Activated naive CD4-positive, alpha-beta T cell (primary cell): ENCODE measurements at places on chromosomes 5 and 9.

DNA sequence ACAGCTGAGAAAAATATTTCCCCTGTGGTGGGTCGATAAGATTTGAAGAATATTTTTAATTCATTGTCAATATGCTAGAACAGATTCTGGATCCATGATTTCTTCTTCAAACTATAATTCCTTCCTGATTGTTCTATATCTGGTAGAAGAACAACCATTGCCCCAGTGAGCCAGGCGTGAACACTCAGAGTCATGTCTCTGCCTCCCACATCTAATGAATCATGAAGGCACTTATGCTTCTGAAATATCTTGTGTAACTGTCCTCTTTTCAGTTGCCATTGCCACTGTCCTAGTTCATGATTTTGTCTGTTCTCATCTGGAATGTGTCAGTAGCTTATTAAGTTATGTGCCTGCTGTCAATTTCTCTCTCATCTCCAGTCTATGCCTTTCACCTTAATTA lies 40.0 kb downstream of the GABRG2 start:
- DNase-seq = no peak

DNA sequence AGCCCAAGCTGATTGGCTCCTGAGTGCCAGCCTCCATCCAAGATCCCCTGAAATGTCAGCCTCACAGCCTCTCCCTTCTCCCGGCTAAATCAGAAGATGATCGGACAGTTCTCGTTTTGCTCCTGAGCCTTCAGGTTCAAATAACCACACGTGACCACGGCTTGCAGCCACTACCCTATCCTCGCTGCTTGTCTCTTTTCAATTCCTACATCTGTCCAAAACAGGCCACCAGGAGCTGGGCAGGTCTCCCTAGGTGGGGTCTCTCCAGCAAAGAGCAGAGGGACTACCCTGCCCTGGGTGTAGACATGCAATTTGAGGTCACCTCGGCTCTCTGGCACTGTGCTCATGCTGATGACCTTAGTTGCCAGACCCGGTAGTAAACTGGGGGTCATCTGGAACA lies 224.0 kb upstream of the TBC1D2 start:
- DNase-seq = no peak

- no peak for DNase-seq
Observed at GRCh38 chr5:4868140-4868735, 271.9 kb upstream of the ADAMTS16 start.

DNA sequence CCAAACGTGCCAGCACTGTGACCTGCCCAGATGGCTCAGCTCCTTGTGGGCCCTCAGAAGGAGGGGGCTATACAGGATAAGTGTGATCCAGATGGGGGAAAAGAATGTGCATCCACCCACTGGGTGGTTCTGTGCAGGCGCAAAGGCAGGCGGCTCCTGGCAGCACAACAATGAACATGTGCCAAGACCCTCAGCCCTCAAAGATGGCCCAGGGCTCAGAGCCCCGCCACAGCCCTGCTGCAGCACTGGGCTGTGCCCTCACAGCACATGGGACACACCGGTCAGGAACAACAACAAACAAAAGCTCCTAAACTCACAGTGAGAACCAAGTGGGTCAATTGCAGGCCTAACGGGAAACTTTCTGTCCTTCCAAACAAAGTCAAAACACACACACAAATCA lies 4.7 kb downstream of the SEMA4D start:
- DNase-seq = no peak

GRCh38 chr5:83542839-83543238 lies 71.3 kb downstream of the VCAN start:
- DNase-seq = no peak

DNA sequence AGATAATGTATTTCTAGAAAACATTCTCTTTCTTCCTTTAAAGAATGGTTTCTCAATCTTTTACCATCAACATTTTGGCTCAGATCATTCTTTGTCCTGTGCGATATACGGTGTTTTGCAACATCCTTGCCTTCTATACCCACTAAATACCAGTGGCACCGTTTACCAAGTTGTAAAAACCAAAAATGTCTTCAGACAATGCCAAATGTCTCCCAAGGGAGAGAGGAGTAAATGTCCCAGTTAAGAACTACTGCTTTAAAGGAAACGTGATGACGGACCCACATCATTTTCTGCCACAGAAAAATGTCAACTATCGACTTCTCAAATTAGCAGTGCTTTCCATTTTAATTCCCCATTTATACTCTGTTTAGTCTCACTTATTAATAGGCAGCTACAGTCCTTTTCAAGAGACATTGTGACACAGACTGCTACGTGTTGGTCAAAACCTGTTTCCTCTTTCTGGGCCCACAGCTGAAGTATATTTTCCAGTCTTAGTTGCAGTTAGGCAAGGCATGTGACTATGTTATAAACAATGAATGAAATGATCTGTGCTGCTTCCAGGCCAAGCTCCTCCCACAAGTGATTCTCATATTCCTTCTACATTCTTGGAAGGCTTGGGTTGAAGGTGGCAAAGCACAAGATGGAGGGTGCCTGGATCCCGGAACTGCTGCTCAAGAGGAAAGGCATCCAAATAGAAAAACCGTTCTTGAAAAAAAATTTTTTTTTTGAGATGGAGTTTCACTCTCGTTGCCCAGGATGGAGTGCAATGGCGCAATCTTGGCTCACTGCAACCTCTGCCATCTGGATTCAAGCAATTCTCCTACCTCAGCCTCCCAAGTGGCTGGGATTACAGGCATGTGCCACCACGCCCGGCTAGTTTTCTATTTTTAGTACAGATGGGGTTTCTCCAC lies 8.8 kb downstream of the PRXL2C start:
- no peak for DNase-seq

GRCh38 chr5:172187118-172188032 lies 649 bp downstream of the STK10 start:
- peak; percentile 21 for DNase-seq

DNA sequence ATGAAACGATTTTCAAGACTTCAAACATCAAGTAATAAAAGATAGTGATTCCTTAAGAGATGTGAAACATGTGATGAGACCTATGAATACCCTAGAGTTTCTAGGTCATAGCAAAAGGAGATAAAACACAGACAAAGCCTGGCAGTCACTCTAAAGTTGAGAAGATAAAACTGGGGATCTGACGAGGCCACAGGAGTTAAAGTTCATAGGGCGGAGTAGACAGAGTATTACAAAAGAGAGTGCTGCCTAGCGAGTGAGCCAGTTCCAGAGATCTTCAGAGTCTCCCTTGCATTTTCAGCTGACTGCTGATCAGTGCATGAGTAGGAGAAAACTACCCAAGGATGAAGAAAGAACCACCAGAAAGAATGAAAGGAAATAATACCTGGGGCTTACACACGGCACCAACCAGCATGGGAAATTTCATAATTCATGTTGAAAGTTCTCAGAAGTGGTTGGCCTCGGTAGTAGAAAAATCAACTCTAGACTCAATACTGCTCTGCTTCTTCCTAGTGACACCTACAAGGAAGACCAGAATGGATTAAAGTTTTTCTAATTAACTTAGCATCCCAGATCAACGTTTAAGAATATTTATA lies 30.4 kb downstream of the FBXO4 start:
- no peak for DNase-seq

DNA sequence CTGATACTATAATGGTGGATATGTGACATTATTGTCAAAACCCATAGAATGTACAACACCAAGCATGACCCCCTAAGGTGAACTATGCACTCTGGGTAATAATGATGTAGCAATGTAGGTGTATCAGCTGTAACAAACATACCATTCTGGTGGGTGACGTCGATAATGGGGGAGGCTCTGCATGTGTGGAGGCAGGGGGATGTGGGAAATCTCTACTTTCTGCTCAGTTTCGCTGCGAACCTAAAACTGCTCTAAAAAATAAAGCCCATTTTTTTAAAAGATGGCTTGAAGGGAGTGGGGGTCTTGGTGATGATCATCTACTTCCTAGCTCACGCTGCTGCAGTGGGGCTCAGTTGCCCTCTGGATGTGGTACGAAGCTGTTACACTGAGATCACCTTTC lies 51.1 kb downstream of the RASGEF1C start:
- no peak for DNase-seq

DNA sequence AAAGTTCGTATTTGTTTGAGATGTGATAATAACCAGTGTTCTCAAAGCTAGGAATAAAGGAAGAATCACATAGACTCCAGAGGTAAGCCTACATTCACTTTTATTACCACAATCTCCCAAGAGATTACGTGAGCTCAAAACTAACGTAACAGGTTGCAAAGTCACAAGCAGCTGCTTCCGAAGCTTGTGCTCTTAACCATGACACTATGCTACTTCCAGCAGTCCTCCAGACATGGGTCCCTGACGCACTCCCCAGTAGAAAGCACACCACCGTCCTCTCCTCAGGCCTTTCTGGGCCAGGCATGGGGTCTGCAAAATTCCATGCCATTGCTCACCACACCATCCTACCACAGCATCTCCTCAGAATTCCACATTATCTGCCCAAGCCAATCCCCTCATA lies 84.6 kb downstream of the PAX5 start:
- no peak for DNase-seq

DNA sequence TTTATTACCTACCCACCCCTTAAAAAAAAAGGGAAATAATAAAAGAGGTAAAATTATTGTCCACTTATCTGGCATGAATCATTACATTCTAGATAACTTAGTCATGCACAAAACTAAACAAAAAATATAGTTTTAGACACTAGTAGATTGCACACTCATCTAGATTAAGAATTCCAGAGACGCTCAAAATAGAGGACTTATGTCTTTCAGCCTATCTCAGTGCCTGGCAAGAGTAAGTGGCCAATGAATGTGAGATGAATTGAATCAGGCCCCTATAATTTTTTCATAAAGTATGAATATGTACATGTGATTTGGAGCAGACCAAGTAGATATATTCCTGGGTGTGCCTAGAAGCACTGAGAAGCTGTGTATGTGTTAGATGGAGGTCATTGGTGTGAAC lies 2.0 kb upstream of the RXFP3 start:
- DNase-seq = no peak

DNA sequence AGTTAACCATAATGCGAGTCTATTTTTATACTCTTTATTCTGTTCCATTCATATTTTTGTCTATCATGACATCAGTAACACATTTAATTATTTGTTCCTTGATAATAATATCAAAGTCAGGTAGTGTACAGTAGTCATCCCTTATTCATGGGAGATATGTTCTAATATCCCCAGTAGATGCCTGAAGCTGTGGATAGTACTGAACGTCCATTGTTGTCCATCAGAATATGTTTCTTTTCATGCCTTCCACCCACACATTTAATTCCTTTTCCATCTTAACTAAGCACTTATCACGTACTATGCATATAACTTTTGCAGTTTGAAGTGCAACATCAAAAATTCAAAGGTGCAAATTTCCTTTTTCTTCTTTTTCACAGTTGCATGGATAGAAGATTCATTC lies 53.6 kb downstream of the FER start:
- no peak for DNase-seq

GRCh38 chr9:93171261-93171990 lies 12.5 kb upstream of the WNK2 start:
- DNase-seq = no peak

DNA sequence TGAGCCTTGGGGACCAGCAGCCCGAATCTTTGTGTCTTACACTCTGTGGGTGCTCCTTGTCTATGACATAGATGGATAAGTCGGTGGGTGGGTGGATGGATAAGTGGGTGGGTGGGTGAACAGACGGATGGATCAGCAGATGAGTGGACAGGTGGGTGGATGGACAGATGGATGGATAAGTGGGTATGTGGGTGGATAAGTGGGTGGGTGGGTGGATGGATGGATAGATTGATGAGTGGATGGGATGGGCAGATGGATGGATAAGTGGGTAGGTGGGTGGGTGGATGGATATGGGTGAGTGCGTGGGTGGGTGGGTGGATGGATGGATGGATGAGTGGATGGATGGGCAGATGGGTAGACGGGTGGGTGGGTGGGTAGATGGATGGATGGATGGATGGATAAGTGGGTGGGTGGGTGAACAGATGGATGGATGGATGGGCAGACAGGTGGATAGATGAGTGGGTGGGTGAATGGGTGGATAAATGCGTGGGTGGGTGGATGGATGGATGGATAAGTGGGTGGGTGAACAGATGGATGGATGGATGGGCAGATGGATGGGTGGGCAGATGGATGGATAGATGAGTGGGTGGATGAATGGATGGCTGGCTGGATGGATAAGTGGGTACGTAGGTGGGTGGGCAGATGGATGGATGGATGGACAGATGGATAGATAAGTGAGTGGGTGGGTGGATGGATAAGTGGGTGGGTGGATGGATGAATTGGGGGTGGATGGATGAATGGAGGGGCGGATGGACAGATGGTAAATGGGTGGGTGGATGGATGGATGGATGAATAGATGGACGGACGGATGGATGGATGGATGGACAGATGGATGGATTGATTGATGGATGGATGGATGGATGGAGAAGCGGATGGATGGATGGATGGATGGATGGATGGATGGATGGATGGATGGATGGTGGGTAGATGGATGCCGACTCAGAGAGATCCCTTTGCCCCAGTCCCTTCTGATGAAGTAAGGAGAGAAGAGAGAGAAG lies 121.2 kb downstream of the VAV2 start:
- no peak for DNase-seq

- no peak for DNase-seq
Observed at GRCh38 chr9:133342570-133342969, 5.4 kb downstream of the MED22 start.

GRCh38 chr9:110650261-110650660 lies 18.3 kb upstream of the MUSK start:
- DNase-seq = no peak

DNA sequence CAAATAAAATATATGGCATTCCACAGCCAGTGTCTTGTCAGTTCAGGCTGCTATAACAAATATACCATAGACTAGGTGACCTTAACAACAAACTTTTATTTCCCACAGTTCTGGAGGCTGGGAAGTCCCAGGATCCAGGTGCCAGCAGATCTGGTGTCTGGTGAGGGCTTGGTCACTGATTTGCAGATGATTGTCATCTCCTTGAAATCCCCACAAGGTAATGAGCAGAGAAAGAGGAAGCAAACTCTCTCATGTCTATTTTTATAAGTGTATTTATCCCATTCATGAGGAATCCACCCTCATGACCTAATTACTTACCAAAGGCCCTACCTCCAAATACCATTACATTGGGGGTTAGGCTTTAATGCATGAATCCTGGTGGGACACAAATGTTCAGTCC lies 663.2 kb downstream of the TLR4 start:
- no peak for DNase-seq

DNA sequence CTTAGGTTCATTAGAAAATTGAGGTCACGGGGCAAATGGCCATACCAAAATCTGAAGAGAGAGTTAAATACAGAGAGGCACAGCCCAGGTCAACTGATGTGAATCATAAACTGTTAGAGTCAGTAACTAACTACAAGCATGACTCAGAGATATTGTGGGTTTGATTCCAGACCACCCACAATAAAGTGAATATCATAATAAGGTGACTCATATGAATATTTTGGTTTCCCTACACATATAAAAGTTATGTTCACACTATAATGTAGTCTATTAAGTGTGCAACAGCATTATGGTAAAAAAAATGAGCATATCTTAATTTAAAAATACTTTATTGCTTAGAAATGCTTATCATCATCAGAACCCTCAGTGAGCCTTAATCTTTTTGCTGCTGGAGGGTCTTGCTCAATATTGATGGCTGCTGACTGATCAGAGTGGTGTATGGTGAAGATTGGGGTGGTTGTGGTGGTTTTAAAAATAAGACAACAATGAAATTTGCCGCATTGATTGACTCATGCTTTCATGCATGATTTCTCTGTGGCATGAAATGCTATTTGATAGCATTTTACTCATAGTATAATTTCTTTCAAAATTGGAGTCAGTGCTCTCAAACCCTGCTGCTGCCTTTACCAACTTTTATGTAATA lies 53.1 kb upstream of the EDIL3 start:
- no peak for DNase-seq

- peak; percentile 22 for DNase-seq
Observed at GRCh38 chr5:126869005-126869451, 92.1 kb downstream of the LMNB1 start.

- no peak for DNase-seq
Observed at GRCh38 chr9:121976751-121977150, 116.4 kb downstream of the TTLL11 start.
